Stimulated activated CD4-positive, alpha-beta T cell treated with anti-CD3 and anti-CD28 coated beads, Interleukin-4, amount 100 ng/mL, for 48 hours (primary cell): ENCODE measurements at places on chromosomes 3 and 15.

- DNase-seq = no peak
These were observed 19.2 kb downstream of the PXYLP1 start for GRCh38 chr3:141250828-141251227.

DNA sequence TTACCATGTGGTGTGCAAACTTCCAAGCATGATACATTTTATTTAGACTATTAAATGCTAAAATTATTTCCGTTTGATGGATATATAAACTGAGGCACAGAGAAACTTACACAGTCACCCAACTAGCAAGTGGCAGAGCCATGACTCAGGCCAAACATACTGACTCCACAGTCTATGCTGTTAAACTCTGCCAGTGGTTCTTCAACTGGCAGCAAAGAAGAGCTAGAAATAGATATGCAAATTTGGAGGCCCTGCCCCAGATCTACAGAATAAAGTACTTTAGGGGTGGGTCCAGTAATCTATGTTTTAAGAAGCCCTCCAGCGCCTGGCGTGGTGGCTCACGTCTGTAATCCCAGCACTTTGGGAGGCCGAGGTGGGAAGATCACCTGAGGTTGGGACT, 400.0 kb downstream of the FOXP1 start:
- DNase-seq = no peak

DNA sequence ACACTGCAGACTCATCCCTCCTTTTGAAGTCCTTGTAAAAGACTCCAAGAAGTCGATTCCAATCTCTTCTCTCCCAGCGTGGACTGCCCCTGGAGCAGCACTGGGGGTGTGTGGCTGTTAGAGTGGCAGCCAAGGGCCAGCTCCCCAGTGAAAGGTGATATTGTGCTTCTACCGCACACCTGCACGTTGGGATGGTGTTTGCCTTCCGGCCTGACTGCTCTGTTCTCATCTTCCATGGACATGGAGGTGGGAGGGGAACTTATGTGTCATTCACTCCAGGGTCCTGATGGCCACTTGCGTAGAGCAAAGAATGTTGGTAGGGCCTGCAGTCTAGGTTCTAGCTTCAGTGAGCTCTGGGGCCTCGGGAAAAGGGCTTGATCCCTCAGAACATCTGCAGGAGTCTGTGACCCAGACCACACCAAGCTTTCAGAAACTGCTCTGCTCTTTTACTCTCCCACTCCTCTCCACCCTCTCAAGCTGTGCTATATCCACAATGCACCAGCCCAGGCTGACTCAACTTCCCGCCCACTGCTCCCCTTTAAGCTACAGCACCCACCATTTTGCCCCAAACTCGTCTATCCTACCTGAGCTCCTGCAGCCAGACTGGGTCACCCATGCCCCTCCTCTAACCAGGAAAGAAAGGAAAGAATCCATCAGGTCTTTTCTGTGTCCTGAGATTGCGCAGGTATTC, 31.3 kb downstream of the LIPC start:
- DNase-seq = no peak

DNA sequence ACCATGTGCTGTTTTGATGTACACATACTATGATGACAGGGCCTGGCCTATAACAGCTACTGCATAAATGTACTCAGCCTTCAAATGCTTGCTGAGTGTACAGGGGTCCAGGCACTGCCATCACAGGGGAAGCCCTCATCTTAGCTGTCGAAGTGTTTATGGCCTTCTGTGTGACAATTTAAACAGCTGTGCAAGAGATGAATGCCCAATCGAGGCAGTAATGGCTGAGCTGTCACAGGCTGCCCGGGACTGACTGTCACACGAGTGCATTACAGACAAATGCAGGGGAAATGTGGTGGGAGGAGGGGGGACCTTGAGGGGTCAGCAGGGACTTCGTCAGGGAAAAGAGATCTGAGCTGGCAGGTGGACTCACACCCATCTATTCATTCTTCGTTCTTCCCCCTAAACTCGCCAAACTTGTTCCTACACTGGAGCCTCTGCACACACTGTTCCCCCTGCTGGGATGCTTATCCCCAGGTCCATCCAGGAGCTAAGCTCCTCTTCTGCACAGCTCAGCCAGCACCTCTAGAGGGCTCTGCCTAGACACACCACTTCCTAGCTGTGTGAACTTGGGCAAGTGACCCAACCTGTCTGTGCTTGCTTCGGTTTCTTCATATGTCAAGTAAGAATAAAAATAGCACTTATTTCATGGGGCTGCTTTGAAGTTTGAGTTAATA, 156.2 kb upstream of the IQSEC1 start:
- DNase-seq = no peak

- DNase-seq = no peak
These were observed 14.8 kb downstream of the TNK2 start for GRCh38 chr3:195893516-195893915.

DNA sequence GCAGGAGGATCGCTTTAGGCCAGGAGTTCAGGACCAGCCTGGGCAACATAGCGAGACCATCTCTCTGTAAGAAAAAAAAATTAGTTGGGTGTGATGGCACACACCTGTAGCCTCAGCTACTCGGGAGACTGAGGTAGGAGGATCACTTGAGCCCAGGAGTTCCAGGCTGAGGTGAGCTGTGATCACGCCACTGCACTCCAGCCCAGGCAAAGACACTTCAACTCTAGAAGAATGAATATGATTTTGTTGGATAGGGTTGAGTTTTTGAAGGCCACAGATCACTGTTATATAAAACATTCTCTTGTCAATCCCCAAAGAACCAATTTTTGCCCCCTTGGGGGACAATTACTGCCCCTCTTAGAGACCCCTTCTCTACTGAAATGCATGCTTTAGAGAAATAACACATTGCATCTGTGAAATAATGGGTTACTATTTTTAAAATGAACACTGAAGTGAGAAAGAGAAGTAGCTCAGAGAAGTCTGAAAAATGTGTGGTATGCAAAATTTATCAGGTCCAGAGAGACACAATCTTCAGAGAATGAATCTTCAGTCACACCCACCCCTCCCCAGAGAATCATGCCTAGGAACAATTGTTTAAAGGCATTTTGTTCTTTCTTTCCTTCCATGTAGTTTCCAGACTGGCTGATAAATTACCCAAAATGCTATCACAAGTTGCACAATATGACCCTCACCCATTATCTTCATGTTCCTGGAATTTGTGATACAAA, 42.7 kb downstream of the METTL6 start:
- no peak for DNase-seq

GRCh38 chr3:121768452-121768851, 18.9 kb upstream of the GOLGB1 start:
- DNase-seq = no peak

DNA sequence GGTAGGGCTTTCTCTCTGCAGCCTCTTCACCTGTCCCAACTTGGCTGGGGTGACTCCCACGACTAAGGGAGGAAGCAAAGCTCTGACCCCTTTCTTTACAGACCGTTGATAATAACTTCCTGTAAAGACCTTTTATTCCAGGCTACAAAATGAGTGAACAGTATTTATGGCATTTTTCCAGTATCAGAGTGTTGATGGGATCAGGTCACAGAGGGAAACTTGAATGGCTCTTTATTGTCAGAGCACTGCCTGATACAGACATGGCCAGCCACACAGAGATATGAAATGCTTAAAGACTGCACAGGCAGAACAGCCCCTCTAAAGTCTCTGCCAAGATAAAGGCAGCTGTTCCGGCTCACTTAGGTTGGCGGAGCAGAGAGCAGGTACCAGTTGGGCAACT, 1033.9 kb upstream of the NR2F2 start:
- no peak for DNase-seq

DNA sequence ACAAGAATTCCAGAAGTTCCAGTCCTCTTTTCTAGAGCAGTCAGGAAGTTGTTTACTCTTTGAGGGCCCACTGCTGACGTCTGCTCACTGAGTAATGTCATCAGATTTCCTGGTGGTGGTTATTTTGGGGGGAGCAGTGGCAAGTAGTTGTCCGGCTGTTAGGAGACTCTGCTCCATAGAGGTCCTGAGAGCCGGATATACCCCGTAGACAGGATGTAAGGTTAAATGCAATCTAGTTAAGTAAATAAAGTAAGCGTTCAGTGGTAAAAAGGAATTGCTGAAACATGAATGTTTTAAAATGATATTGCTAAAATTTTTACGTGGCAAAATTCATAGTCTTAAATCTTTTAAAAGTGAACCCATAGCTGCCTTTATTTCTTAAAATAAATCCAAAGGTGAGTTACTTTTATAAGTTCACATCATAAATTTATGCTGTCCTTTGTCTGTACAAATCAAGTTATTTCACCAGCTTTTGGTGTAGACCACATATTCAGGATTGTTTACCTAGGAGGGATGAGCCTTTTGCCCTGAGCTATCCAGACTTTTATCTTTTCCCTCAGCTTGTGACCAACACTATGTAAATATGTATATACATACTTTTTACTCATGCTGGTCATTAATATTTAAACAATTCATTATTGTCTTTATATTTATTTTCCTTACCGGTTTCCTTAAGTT, 65.8 kb downstream of the PDE8A start:
- no peak for DNase-seq
